ENCODE measurements at places on chromosomes 12 and 14. TPM values are rescaled to one million over a fixed set of nuclear protein-coding genes. Genes with fewer than 3 reads are reported as not detected.

Gene SERPINA1
- total RNA-seq: 8.8 TPM

Gene PTPN21
- 24.3 TPM for total RNA-seq

Gene CSAD
- total RNA-seq: 3.4 TPM

Gene INHBC
- total RNA-seq: not detected

Gene FAM222A
- 32.4 TPM for total RNA-seq

Gene FOXN4
- not detected for total RNA-seq
